Sciatic nerve (tissue), 2 donors: ENCODE measurements at places on chromosomes 6 and 20.

DNA sequence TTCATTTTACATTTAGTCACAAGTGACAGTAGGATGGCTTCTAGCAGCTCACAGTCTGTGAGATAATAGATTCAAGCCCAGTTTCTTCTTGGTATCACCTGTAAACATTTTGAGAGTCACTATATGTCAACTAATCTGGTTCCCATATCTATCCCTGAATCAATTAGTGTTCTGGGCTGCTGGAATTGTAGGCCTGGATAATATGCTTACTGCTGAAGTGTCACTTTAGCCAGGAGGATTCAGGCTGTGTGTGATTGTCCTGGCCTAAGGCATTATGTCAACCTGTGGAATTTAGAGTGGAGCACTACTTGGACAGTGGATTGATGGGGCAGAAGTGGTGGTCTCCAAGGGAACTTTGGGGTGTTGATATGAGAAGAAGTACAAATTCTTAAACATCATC is 1071.8 kb upstream of the CITED2 start:
- no peak for DNase-seq

GRCh38 chr6:1527073-1527457 is 82.7 kb upstream of the FOXC1 start:
- peak; percentile 83 for DNase-seq

DNA sequence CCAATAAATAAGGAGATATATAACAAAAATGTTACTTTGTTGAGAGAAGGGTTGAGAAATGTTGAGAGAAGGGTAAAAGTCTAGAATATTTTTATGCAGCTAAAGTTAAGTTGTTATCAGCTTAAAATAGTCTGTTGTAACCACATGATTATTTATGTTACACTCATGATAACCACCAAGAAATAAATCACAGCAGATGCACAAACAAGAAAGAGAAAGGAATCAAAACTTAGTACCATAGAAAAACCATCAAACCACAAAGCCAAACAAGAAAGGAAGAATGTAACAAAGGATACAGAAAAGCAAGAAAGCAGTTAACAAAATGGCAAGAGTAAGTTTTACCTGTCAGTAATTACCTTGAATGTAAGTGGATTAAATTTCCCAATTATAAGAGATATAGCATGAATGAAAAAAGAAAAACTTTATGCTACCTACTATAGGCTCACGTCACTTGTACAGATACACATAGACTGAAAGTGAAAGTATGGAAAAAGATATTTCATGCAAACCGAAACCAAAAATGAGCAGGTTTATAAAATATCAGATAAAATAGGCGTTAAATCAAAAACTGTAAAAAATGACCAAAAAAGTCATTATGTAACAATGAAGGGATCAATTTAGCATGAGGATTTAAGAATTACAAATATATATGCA is 93.6 kb downstream of the STXBP5 start:
- no peak for DNase-seq

DNA sequence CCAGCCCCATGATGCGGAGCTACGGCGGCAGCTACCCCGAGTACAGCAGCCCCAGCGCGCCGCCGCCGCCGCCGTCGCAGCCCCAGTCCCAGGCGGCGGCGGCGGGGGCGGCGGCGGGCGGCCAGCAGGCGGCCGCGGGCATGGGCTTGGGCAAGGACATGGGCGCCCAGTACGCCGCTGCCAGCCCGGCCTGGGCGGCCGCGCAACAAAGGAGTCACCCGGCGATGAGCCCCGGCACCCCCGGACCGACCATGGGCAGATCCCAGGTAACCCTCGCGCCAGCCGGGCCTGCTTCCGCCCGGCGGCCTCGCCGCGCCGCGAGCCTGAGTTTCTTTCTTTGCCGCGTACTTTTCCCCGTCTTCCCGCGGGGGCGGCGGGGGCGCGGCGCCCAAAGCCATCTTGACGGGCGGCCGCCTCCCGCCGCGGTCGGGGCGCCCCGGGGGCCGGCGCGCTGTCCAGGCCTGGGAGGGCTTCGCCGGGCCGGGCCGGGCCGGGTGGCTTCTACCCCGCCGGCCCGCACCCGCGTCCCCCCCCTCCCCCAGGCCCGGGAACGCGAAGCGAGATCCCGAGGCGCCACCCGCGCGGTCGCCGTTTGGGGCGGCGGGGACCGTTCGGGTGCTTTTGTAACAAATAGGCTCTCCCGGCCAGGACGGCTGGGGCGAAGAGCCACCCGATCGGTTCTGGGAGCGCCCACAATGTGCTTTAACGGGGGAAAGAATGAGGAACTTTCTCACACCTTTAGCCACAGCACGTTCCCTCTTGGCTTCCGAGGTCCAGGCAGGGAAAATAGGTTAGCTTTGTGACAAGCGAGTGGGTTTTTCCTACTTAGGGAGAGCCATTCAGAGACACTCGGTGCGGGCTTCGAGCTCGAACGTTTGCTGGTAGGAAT is 2.3 kb downstream of the ARID1B start:
- peak; percentile 74 for DNase-seq

- no peak for DNase-seq
Observed at GRCh38 chr6:21928827-21929226, 335.3 kb downstream of the SOX4 start.

- DNase-seq: no peak
Observed at GRCh38 chr6:38686270-38687042, 16.5 kb downstream of the GLO1 start.

DNA sequence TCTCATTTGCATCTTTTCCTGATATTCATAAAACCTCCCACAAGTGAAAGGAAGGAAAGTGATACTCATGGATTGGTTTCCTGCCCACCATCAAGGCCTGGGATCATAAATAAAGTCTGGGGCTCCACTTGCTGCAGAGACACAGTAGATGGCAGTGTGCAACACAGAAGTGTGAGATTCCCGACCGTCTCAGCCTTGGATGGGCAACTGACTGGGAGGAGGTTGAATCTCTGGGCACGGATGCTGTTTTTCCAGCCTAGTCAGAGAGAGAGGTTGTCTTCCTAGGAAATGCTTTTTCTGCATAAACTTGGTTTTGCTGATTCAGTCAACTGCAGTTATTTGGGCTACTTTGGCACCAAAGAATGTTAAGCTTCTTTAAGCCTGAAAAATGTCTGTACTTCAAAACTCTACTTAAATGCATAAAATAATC is 9.9 kb upstream of the RFPL4B start:
- peak; percentile 76 for DNase-seq

- DNase-seq: no peak
Observed at GRCh38 chr6:168939041-168939440, 314.6 kb downstream of the THBS2 start.

- peak; percentile 96 for DNase-seq
Observed at GRCh38 chr20:35664466-35665206, at the start of the genes CPNE1 and RBM12. Gene CPNE1, minus strand, starts transcription at chr20:35664900. Its CDS starts 31,977 bp downstream, at chr20:35632923. Gene RBM12, minus strand, starts transcription at chr20:35664900. Its CDS starts 9,578 bp downstream, at chr20:35655322.

- DNase-seq: no peak
Observed at GRCh38 chr6:125054331-125054730, 92.1 kb downstream of the RNF217 start.

- no peak for DNase-seq
Observed at GRCh38 chr6:43016943-43017334, 2.9 kb downstream of the KLHDC3 start.

DNA sequence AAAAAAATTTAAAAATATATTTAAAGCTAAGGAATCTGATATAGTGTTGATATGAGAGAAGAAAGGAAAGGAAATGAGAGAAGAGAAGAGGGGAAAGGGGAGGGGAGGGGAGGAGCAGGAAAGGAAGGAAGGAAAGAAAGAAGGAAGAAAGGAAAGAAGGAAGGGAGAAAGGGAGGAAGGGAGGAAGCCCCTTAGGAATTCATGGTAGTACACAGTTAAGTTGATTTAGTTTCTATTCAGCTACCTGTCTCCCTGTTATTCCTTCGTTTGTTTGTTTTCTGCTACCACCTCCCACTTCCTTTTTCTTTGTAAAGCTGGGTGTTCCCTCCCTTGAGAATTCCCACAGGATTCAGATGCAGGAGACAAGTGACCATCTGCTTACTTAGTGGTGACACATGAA is 1025.4 kb upstream of the FLRT3 start:
- no peak for DNase-seq

GRCh38 chr6:25041485-25042035 is 105.8 kb upstream of the RIPOR2 start:
- DNase-seq: no peak

DNA sequence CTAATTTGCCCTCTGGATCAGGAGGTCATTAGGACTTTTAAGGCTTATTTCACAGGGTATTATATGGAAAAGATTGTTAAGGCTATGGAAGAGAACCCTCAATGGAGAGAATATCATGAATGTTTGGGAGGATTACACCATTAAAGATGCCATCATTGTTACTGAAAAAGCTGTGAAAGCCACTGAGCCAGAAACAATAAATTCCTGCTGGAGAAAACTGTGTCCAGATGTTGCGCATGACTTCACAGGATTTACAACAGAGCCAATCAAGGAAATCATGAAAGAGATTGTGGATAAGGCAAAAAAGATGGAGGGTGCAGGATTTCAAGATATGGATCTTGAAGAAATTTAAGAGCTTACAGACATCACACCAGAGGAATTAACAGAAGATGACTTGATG is 798.3 kb upstream of the SLC35B3 start:
- DNase-seq: no peak

DNA sequence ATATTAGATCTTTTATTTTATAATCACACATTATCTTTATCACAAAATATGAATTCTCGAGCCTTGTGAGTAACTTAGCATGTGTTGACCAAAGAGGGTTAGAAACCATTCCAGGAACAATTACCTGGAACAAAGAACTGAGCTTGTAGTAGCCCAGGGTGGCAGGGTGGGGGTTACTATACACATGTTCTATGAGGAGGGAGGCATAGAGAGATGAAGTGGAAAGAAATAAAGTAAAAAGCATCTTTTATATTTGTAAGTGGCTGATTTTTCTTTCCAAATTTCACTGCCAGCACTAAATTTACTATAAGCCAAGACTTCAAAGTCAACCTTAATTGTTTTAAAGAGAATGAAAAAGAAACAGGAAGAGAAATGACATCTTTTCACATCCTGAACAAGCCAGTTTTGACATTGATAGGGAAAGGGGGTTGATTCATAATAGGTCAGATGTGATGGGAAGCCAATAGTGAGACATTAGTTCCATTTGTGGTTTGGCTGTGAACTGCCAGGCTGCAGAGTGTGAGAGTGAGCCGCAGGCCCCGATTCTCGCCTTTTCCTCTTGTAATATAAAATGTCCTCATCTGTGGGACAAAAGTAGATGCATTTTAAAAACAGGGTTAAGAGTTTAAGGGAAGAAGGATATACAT is 52.7 kb upstream of the MYB start:
- DNase-seq: no peak

- DNase-seq: no peak
Observed at GRCh38 chr6:120960761-120961160, 373.5 kb downstream of the TBC1D32 start.

GRCh38 chr6:117233145-117233544 is 32.2 kb upstream of the VGLL2 start:
- no peak for DNase-seq
